ENCODE measurements at places on chromosomes 7 and 10. TPM values are rescaled to one million over a fixed set of nuclear protein-coding genes. Genes with fewer than 3 reads are reported as not detected.
A peak's percentile ranks its signal among the peaks of the same experiment; 100 is the strongest.

Gene MCM10
- total RNA-seq: 70.6 TPM

Gene ADARB2
- total RNA-seq: 2.2 TPM

Gene LIPF
- total RNA-seq: not detected

Gene ASB15
- total RNA-seq: not detected

Gene NKX2-3
- not detected for total RNA-seq

Gene TUBB8
- not detected for total RNA-seq

Gene AKR1C4
- not detected for total RNA-seq

Gene LRCH4
- 97.7 TPM for total RNA-seq

Gene DPYSL4
- 7.0 TPM for total RNA-seq

DNA sequence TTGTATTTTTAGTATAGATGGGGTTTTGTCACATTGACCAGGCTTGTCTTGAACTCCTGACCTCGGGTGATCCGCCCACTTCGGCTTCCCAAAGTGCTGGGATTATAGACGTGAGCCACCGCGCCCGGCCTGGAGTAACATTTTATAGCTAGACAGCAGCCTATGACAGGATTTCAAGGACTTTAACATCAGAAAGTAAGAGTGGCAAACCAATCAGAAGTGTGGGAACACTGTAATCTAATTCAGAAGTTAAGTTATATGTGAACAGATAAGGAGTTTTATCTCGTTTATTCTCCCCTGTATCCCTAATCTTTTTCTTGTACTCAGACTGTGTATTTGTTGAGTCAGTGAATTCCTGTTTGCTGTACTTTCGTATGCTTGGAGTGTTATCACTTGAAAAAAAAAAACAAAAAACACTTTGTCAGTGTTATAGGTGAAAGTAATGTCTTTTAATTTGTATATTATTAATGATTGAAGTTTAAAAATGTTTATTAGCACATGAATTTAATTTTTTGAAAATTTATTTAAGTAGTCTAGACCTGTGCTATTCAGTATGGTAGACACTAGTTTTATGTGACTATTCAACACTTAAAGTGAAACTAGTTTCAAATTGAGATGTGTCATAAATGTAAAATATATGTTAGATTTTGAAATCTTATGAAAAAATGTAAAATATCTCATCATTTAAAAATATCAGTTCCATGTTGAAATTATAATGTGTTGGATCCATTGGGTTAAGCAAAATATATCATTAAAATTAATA lies 38.6 kb downstream of the RSBN1L start:
- DNase-seq: no peak

GRCh38 chr7:19754521-19755116 lies 18.8 kb downstream of the TMEM196 start:
- no peak for DNase-seq

DNA sequence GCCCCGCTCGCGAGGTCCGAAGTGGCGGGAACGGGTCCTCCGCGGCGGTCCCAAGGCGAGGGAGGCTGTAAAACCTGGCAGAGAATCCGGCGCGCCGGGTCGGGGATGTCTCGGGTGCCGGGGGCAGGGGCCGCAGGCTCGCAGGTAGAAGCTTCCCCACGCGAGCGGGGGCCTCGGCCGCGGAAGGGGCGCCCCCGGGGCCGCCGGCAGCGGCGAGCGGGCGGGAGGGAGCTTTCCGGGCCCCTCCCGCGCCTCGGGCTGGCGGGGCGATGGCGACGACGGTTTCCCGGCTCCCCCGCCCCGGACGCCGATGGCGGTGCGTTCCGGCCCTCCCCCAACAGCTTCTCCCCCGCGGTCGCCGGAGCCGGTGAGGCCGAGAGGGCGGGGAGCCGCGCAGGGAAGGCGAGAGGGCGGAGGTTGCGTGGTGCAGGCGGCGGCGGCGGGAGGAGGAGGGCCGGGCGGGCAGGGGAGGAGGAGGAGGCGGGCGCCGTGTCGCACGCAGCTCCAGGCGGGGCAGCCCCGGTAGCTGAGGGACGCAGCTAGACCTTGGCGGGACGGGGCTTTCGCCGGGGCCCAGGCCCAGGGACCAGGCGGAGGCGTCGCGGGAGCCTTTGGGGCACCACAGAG lies at the start of gene CUL1:
TSS of gene CUL1 (plus strand) at position 507 of the 627 bp plus-strand sequence. CDS start 31,220 bp downstream, outside the sequence.
- peak; percentile 88 for DNase-seq

GRCh38 chr10:804787-805619 lies 115.5 kb upstream of the DIP2C start:
- DNase-seq: peak; percentile 8

GRCh38 chr10:62810156-62810902 lies 5.8 kb downstream of the ADO start:
- DNase-seq: no peak

DNA sequence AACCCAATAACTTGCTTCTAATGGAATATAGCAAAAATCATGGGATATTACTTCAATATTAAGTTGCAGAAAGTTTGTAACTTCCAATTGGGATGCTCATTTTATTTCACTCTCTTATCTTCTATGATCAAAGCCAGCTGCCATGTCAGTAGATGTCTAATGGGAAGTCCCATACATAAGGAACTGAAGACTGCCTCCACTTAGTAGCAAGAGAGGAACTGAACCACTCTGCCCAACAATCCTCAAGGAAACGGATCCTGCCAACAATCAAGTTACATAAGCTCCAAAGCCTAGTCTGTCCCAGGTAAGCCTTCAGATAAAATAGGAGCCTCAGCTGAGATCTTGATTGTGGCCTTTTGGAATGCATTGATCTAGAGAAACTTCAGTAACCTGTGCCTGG lies 431.5 kb upstream of the PCDH15 start:
- DNase-seq: no peak

GRCh38 chr7:69285854-69286253 lies 312.4 kb upstream of the AUTS2 start:
- no peak for DNase-seq

GRCh38 chr7:136036336-136036735 lies 59.2 kb upstream of the MTPN start:
- DNase-seq: no peak

DNA sequence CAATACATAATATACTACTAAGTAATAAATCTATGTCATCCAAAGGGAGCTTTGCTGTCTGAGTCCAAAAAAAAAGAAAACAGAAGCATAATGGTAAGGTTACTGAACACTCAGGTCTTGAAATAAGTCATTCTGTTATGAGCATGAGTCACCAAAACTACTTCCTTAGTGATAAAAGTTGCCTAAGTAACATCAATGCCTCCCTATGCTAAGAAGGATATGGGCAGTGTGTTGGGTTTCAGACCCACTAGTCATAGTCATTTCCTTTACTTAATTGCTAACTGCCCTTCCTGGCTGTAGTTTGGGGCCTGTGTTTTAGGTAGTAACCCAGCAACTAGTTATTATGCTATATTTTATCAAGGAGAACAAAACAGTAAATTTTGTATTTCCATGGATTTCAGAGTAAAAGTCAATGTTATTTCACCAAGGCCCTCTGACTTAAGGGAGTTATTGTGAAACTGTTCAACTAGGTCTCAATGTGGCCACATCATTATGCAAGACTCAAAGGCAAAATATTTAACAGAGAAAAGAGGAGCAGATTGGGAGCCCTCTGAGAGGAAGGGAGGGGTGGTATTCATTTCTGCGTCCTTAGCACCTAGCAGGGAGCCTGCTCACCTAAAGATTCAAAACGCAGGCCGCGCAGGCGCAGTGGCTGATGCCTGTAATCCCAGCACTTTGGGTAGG lies 11.7 kb upstream of the VIM start:
- DNase-seq: peak; percentile 35

GRCh38 chr10:85008488-85009184 lies 680.2 kb downstream of the CCSER2 start:
- no peak for DNase-seq

GRCh38 chr7:105880571-105881330 lies 4.4 kb upstream of the ATXN7L1 start:
- DNase-seq: no peak

DNA sequence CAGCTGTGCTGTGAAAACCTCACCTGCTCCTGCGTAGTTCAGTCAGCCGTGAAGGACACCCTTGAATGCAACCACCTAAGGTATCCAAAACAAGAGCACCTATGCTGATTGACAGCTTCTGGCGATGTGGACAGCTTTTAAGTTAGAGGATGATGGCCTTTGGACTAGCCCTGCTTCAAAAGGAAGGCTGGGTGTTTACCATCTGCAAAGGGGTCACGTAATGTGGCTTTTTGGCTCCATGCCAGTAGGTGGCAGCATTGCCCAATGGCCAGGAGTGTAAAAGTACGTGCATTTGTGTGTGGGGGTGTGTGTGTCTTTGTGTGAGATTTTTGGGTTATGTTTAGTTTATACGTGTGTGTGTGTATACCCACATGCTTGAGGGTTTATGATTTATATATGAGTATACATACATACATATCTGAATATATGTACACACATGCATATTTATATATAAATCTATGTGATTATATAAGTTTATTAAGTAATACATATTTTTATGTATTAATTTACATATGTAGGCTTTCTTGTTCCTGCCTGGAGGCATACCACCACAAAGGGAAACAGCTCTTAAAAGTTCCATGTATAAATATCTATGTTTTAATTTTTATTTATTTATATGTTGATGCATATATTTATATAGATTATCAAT lies 236.3 kb upstream of the ANKRD30A start:
- peak; percentile 62 for DNase-seq

DNA sequence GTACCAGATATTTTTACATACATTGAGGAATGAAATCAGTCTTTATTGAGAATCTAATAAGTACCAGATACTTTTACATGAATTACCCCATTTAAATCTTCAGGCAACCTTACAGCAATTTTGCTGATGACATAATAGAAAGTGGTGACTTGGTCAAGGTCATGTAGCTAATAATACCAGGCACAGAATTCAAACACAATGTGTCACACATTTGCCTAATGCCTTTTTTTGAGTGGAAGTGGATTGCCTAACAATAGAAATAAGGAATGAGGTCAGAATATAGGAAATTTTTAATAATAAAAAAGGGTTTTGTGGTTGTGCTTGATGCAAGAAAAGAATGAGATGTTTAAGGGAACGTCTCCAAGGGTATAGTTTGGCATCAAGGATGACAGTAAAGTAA lies 466.6 kb upstream of the IGFBP3 start:
- DNase-seq: no peak

- DNase-seq: no peak
Observed at GRCh38 chr10:120382360-120382759, 74.7 kb upstream of the PLPP4 start.

DNA sequence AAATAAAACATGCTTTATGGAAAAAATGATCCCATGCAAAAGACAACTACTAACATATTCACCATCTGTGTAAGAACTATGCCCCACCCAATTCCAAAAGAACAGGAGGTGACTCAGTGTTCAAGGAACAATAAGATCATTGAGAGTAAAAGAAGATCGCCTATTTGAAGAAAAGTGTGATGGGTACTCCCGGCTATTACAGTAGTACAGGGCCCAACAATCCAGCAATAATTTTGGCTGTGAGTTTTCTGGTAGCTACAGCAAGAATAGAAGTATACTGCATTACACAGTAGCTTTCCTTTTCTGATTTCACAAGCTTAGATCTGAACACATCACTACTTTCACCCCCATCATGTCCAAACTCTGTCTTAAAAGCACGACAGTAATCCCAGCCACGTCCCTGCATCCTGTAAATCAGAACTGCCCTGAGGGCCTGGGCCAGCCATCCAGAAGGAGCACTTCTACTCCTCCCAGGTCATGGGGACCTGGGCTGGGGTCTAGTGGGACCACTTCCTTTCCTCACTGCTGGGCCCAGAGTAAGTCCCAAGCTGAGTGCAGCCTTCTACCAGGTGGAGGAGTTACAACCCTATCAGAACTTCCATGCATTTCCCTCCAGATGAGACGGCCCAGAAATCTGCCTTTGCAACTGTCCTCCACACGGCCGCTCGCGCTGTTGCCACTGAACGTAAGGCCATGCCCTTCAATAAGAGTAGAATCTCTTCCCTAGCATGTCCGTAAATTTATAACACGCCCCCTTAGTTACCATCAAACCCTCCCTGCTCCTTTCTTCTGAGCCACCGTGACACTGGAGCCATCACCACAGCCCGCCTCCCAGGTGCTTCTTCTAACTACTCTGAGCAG lies 7.9 kb downstream of the ESYT2 start:
- DNase-seq: peak; percentile 31

GRCh38 chr10:51896849-51897248 lies 197.5 kb upstream of the CSTF2T start:
- DNase-seq: no peak

- DNase-seq: no peak
Observed at GRCh38 chr10:9285690-9286089, 1231.2 kb downstream of the GATA3 start.

DNA sequence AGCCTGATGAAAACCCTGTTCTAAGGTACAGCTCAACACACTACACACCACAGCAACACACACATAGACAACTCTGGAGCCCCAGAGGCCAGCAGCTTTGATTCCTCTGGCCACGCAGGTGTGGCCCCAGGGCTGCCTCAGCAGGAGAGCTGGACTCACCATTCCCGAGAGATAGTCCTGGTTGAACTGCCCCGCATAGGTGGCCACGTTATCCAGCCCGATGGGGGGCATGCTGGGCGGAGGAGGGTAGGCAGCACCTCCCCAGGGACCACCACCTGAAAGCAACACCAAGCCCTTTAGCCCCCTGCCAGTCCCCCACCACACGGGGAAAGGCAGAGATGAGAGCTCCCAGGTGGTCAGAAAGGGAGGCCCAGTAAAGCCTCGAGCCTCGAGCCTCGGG lies 34.7 kb downstream of the ANXA11 start:
- no peak for DNase-seq

All from activated CD4-positive, alpha-beta memory T cell treated with anti-CD3 and anti-CD28 coated beads for 36 hours (primary cell).